ENCODE measurements at places on chromosomes 6 and 20.

DNA sequence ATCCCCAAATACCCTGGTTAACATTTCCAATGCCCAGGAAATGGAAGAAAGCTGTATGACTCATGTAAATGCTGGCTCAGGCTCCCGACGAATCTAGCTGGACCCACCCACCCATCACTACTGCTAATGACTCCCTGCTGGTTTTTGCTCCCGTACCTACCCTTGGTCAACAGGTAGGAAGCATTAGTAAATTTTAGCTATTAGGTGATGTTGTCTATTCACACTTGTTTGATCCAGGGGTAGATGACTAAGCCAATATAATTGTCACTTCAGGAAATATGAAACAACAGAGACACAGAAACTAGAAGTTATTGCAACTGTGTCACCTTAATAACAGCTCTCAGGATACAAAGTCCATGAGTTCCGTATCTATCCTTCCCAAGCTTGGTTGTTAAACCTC, 94.4 kb upstream of the BEND6 start:
- DNase-seq = no peak

- peak; percentile 6 for DNase-seq
Measured at GRCh38 chr6:131281471-131282270, 146.4 kb downstream of the AKAP7 start.

- DNase-seq = no peak
Measured at GRCh38 chr20:45913116-45913515, 1.2 kb upstream of the PLTP start.

- no peak for DNase-seq
Measured at GRCh38 chr6:82080767-82081166, 166.8 kb downstream of the IBTK start.

DNA sequence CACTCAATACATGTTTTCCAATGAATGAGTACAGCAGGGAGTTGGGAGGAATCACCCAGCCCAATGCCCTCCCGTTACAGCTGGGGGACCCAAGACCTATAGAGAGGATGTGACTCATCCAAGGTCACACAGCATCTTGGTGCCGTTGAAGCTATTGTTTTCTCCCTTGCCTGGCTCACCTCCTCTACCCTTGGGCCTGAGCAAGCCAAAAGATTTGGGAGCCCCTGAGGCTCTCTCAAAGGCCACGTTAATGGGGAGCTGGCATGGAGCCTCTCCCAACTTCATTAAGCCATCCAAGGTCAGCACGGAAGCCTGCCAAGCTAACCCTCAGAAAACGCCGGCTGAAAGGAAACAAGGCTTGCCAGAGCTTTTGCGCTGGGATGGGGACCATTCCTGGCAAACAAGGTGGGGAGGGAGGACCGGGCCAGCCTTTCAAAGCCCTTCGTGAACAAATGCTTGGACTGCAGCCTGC, 30.4 kb downstream of the KCNB1 start:
- no peak for DNase-seq

GRCh38 chr6:68473433-68474210, 161.5 kb upstream of the ADGRB3 start:
- no peak for DNase-seq

DNA sequence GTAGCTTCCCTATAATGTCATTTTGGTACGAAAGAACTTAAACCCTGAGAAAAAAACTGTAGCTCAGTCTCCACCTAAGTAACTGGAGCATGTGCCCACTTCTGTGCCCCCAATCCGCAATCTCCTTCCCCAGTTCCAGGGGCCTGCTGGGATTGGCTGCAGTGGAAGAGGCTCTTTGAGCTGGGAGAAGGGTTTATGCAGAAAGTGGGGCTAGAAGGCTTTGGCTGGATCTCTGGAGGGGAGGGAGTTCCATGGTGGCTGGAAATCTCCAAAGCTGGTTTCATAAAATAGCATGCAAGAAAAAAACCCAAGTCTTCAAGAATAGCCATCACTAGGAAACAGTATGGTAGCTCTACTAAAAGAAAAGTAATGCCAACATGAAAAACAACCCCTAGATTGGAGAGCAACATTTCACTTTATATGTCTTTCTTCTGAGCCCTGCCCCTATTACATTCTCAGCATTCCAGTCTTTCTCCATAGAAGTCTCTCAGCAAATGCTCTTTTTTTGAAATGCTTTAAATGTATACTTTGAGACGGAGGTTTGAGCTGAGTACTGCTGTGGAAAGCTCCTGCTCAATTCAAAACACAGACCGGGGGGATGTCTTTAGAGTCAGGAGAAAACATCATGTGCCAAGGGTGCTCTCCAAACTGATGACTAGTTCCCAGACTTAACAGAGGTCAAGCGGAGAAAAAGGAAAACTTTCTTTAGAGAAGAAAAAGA, 36.0 kb upstream of the FOXO3 start:
- no peak for DNase-seq

GRCh38 chr6:130760006-130760405, 67.2 kb upstream of the SMLR1 start:
- no peak for DNase-seq

DNA sequence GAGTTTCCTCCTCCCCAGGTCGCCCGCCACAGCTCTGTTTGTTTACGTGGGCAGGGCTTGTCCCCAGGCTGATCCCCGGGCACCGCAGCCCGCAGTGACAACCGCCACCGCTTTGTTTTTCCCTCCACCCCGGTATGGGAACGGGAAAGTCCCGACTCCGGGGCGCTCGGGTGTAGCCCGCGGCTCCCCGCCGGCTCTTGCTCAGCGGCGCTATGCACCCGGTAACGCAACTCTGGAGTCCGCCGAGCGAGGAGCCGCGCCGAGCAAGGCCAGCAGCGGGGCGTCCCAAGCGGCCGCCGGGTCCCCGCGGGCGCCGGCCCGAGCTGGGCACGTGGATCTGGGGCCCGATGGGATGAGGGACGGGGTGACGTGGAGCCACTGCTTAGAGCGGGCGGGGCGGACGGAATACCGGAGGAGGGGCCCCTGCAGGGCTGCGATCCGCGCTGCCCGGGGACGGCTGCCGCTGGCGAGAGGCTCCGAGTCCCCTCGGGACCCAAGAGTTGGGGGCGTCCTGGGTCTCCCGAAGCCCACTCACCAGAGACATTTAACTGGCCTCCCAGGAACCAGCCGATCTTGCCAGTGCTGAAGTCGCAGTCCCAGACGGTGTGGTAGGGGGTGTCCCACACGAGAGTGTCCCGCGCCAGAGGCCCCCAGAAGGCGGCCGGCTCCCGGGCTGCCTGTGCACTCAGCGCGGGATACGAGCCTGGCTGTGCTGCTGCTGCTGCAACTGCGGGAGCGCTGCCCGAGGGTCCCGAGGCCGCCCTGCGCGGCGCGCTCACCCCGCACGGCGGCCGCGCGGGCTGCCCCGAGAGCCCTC, 497 bp downstream of the ACSS1 start:
- DNase-seq = peak; percentile 67

DNA sequence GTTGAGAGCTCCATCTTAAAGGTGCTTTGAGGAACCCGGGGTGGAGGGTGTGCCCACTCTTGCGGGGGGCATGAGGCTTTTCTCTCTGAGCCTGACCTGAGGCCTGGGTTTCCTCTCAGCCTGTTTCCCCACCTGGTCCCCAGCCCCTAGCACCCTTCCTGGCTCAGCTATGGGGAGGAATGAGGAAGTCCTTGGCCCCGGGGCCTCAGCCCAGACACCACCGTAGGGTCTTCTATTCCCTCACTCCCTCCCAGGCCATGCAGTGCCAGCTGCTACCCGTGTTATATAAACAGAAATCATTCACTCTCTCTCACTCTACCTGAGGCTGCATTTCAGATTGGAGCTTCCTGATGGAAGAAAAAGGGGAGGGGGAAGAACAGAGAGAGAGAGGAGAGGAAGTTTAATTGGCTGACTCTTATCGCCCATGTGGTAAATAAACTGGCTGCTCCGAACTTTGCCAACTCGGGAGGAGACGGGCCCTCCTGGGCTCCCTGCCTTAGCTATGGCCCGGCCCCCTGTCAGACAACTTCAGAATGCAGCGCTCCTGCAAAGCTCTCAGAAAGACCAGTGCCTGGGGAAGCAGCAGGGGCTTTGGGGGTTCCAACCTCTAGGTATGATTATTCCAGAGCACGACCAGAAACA, 2.8 kb downstream of the CDH22 start:
- DNase-seq = no peak

DNA sequence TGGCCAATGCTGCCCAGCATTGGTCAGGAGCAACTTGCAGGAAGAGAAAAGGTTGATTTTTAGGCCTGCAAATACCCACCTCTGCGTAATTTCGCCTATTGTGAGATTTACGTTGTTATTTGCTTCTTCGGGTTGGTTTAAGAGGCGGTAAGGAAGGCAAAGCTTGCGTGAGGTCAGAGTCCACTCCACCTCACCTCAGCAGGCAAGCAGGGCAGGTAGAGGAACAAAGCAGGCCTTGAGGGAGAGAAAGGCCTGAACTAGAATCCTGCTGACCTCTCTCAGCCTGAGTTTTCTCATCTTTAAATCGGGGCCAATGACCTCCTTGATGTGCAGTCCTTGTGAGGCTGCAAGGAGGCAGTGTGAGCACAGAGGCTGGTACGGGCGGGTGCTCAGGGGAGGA, 239.1 kb downstream of the CDC5L start:
- no peak for DNase-seq

DNA sequence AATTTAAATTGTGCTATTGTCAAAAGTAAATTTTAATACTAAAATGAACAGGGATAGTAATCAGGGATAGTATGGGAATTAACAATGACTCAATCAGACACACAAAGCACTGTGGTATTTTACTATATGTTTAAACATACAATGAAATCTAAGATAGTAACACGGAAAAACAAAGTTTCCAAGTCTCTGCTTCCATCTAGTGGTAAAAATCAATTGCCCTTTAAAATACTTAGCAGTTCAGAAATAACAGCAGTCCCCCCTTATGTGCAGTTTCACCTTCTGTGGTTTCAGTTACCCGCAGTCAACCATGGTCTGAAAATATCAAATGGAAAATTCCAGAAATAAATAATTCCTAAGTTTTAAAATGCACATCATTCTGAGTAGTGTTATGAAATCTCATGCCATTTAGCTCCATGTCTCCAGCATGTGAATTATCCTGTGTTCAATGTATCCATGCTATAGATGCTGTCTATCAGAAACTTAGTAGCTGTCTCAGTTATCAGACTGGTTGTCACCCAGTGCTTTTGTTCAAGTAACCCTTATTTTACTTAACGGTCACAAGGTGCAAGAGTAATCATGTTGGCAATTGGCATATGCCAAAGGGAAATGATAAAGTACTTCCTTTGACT, 58.5 kb downstream of the AHI1 start:
- DNase-seq = no peak

DNA sequence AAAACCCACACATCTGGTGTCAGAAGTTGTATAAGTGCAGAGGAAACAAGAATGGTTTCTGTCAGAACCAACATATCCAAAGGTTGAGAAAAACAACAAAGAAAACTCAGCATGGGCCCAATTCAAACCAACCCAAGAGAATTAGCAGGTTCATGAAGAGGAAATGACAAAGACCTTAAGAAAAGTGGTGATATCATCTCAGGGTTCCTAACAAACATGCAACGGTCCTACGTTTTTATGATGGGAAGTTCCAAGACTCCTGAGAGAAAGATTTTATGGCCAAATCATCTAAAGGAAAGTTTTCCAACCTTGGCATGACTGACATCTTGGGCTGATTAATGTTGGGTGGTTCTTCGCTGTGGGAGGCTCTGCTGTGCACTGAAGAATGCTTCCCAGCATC, 23.0 kb downstream of the TFB1M start:
- no peak for DNase-seq

- DNase-seq = no peak
Measured at GRCh38 chr6:44702292-44702691, 314.8 kb downstream of the CDC5L start.

GRCh38 chr20:23242556-23243180, 107.9 kb upstream of the NXT1 start:
- no peak for DNase-seq

DNA sequence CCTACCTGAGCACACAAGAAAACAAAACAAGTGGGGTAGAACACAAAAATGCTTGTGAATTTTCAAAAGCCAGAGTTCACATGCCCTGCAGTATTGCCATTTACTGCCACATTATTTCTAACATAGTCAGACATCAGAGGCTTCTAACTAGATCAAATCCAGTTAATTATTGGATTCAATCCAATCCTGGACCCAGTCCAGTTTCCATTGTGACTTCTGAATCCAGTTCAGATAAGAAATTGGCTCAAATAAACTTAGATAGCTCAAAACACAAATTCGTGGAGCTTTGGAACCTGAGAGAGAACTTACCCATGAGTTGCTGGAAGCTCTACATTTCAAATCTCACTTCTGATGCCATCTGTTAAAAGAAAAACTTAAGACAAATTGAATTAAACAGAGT, 85.2 kb upstream of the ANKEF1 start:
- DNase-seq = no peak
